ENCODE measurements at places on chromosomes 12 and 14. TPM values are rescaled to one million over a fixed set of nuclear protein-coding genes. Genes with fewer than 3 reads are reported as not detected.

DNA sequence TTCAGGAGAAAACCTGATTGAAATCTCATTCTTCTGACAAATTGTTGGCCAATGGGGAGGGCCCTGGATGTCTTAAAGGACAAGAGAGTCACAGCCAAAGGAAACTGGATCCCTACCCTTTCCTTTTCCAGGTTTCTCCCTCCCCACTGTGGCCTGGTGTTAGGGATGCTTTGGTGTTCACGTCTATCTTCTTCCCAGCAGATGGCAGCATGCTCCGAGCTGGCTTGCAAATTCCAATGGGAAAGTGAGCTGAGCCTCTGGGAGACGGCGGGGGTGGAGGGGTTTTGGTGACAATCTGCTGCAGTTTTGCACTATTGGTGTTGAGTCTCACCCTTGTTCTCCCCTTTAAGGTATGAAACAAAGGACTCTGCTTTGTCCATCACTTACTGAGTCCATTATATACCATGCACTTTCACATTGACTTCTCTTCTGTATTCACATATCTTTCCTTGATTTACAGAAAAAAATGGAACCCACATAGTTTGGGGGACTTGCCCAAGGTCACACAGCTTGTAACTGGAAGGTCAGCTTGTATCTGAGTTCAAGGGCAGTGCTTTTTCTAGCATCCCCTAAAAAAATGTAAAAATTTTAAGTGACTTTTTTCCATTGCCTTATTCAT lies 39.3 kb downstream of the CCDC177 start:
- DNase-seq = no peak

GRCh38 chr12:132357623-132358186 lies 28.3 kb upstream of the GALNT9 start:
- DNase-seq = no peak

- no peak for DNase-seq
Observed at GRCh38 chr12:82672811-82673495, 13.8 kb upstream of the TMTC2 start.

DNA sequence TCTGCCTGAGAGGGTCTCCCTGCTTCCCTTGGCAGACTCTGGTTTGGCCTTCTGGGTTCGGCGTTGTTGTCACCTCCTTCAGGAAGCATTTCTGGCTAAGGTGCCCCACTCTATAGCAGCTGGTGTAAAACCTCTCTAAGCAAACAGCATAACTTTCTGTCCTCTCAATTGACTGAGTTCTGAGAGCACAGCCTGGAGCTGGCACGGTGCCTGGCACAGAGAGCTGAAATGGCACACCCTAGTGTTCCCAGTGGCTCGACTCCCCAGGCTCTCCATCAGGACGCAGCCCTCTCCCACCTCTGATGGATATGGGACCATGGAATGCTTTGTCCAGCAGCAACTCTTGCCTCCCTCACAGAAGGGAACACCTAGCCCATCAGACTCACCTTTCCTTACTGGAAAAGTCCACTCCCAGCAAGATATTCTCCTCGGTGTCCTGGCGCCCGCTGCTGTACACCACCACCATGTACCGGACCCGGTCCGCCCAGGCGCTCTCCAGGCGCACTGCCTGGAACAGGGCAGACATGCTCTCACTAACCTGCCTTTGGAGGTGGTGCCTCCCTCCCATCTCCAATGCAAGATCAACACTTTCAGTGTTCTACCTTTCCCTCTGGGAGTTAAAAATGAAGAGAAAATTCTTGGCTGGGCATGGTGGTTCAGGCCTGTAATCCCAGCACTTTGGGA lies 40.6 kb downstream of the SSH1 start:
- DNase-seq = no peak

- no peak for DNase-seq
Observed at GRCh38 chr14:103019826-103020225, 37.5 kb downstream of the CDC42BPB start.

DNA sequence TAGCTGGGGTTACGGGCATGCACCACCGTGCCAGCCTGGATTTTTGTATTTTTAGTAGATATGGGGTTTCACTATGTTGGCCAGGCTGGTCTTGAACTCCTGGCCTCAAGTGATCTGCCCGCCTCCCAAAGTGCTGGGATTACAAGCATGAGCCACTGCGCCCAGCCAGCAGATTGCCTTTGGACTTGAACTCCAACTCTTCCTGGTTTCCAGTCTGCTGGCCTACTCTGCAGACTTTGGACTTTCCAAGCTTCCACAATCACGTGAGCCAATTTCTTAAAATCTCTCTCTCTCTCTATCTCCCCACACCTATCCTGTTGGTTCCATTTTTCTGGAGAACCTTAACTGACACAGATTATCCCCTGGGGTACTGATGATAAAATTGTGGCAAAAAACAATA lies 55.0 kb downstream of the EMP1 start:
- no peak for DNase-seq

- no peak for DNase-seq
Observed at GRCh38 chr12:11581179-11581755, 68.2 kb upstream of the ETV6 start.

GRCh38 chr12:3042826-3043225 lies 34.4 kb upstream of the TSPAN9 start:
- DNase-seq = no peak

DNA sequence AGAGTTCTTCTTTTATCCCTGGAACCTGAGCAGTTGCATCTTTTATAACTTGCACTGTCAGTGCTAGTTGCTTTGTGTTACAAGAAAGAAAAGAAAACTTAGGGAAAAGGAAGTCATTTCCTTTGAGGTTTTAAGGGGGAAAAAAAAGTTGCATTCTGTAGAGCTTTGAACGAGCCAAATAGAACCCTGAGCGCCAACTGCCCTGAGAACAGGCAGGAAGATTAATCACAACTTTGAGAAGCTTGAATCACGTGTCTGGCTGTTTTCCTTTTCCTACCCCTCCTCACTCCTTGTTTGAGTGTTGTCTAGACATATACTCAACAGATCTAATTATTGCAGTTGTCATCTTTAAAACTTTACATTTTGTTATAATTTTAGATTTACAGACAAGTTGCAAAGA lies 12.5 kb downstream of the PCNX1 start:
- DNase-seq = no peak

GRCh38 chr14:45038865-45039264 lies 45.1 kb upstream of the PRPF39 start:
- DNase-seq = peak; percentile 62

DNA sequence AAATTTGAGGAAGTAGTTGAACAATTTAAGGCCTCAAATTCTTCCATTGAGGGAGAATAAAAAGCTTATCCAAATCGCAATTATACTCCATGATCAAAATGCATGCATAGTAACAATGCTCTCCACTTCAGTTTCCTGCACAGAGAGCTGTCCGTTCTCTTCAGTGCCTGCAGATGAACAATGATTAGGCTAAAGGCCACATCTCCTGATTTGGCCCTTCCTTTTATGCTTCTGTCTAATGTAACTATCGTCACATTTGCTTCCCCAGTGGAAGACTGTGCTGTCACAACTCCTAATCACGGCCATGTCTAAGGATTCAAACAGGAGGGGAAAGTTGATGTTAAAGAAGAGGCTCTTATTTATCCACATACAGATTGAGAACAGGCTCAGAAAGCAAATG lies 113.6 kb upstream of the NPAS3 start:
- no peak for DNase-seq

DNA sequence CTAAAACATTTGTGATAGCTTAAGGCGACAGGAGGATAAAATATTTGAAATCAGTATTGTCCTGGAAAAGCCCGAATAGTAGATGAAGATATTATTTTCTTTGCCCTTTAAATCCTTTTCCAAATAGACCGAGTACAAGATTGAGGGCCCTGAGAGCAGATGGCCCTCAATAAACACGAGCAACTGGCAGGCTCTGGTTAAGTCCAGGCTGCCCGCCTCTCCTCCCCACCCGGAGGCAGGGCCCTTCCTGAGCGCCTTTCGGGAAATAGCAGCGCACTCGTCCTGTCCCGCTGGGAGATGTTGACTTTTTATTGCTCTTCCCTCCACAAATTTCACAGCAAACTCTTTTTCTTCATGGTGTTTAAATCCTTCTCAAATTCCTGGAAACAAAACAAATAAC lies 50.8 kb upstream of the MAX start:
- DNase-seq = no peak

GRCh38 chr14:52049271-52049670 lies 19.6 kb downstream of the NID2 start:
- DNase-seq = no peak

DNA sequence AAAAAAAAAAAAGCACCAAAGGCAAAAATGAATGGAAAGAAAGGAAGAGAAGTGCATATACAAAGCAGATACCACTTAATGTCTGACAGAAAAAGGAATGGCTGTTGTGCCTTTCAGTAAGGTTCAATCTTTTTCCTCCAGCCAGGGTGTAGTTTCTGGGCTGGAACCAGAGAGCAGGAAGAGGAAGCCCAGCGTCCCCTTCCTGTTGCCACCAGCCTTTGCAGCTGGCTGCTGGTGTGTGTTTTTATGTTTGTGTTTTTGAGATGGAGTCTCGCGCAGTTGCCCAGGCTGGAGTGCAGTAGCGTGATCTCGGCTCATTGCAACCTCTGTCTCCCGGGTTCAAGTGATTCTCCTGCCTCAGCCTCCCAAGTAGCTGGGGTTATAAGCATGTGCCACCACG lies 64.6 kb upstream of the LTA4H start:
- no peak for DNase-seq

- DNase-seq = no peak
Observed at GRCh38 chr14:77691259-77691658, 16.6 kb downstream of the ALKBH1 start.

- no peak for DNase-seq
Observed at GRCh38 chr12:29572938-29573337, 75.5 kb upstream of the OVCH1 start.

DNA sequence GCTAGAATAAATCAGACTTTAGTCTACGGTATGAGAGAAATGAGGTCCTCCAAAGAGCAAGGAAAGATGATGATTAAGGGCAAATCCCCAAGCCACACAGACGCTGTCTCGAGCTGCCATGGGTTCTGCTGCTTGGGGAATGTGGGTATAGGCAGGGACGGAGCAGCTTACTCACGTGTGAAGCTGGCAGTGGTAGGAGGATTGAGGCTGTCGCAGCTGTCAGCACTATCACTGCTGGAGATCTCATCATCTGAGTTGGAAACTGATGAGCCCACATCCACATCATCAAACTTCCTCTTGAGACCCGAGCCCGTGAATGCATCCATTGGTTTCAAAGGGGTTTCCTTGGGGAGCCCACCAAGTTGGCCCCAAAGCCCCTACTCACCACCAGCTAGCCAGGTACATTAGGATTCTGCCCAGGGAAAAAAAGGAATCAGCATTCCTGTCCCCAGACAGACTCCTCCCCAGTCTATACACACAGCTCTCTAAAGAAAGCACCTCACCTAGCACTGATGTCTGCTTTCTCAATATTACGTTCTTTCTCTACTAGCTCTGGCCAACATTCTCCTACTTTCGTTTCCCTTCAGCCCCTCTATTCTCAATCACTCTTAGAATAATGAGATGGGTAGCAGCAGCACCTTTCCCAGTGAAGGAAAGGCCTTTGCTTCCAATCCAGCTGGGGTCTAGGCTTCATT lies 7.0 kb downstream of the CSRNP2 start:
- DNase-seq = no peak

ZC2HC1C gene
- 1.0 TPM for total RNA-seq

SCN8A gene
- total RNA-seq = 1.5 TPM

TAS2R46 gene
- 1.5 TPM for total RNA-seq

CMA1 gene
- not detected for total RNA-seq

EPYC gene
- total RNA-seq = not detected

PTPRR gene
- not detected for total RNA-seq

KRT6B gene
- not detected for total RNA-seq

B4GALNT1 gene
- 5.6 TPM for total RNA-seq

KRT2 gene
- not detected for total RNA-seq

SDR9C7 gene
- not detected for total RNA-seq

Data from osteocyte (in vitro differentiated cells).